ENCODE measurements at places on chromosomes 3 and 15. TPM values are rescaled to one million over a fixed set of nuclear protein-coding genes. Genes with fewer than 3 reads are reported as not detected.

The TERC gene
- 30.8 TPM for total RNA-seq

The ZNF445 gene
- total RNA-seq = 7.4 TPM

The TMEM45A gene
- total RNA-seq = 21.5 TPM

The BRPF1 gene
- 17.9 TPM for total RNA-seq

The PLOD2 gene
- total RNA-seq = 48.6 TPM

The COLQ gene
- 1.7 TPM for total RNA-seq

The GP5 gene
- total RNA-seq = 0.08 TPM

The CAV3 gene
- total RNA-seq = not detected

The KBTBD13 gene
- total RNA-seq = not detected

The ANP32A gene
- total RNA-seq = 82.1 TPM

The NBEAL2 gene
- total RNA-seq = 17.5 TPM

The AADACL2 gene
- total RNA-seq = not detected

The KCNMB3 gene
- 5.7 TPM for total RNA-seq

The UTS2B gene
- total RNA-seq = 0.43 TPM

The MESP1 gene
- total RNA-seq = 5.3 TPM

The OR5H6 gene
- not detected for total RNA-seq

The GHSR gene
- total RNA-seq = not detected

The CLDN16 gene
- 2.9 TPM for total RNA-seq

The GOLGA8G gene
- total RNA-seq = not detected

The PLCH1 gene
- 0.08 TPM for total RNA-seq

The C3orf49 gene
- not detected for total RNA-seq

The SHC4 gene
- total RNA-seq = 0.96 TPM

The ADPRH gene
- total RNA-seq = 15.3 TPM

The GUCA1C gene
- not detected for total RNA-seq

The ASTE1 gene
- 3.4 TPM for total RNA-seq

The TUSC7 gene
- total RNA-seq = not detected

The C3orf85 gene
- total RNA-seq = not detected

The TM4SF18 gene
- total RNA-seq = 11.6 TPM

The CHRM5 gene
- not detected for total RNA-seq

The C3orf20 gene
- not detected for total RNA-seq

The COL7A1 gene
- total RNA-seq = 2.3 TPM

The ZKSCAN7 gene
- total RNA-seq = 5.6 TPM

The PLA2G4F gene
- not detected for total RNA-seq

The PPP4R2 gene
- 65.5 TPM for total RNA-seq

The FBXO40 gene
- total RNA-seq = not detected

The ERC2 gene
- 2.2 TPM for total RNA-seq

The STAB1 gene
- total RNA-seq = 30.8 TPM

The SERINC4 gene
- total RNA-seq = not detected

The AADAC gene
- 366 TPM for total RNA-seq

The DLEC1 gene
- 1.1 TPM for total RNA-seq

The GOLGA8O gene
- total RNA-seq = 3.5 TPM

The WDR72 gene
- not detected for total RNA-seq

The SOX14 gene
- not detected for total RNA-seq

The ECE2 gene
- total RNA-seq = 0.27 TPM

The SUSD5 gene
- total RNA-seq = 1.3 TPM

The TMC3 gene
- total RNA-seq = not detected

The FANCD2OS gene
- total RNA-seq = not detected

The UPK1B gene
- not detected for total RNA-seq
